ENCODE measurements at places on chromosomes 1 and 21.

- DNase-seq: no peak
Measured at GRCh38 chr1:2214541-2215241, 13.4 kb upstream of the SKI start.

GRCh38 chr1:210587566-210587965 is 258.9 kb downstream of the HHAT start:
- DNase-seq: no peak

DNA sequence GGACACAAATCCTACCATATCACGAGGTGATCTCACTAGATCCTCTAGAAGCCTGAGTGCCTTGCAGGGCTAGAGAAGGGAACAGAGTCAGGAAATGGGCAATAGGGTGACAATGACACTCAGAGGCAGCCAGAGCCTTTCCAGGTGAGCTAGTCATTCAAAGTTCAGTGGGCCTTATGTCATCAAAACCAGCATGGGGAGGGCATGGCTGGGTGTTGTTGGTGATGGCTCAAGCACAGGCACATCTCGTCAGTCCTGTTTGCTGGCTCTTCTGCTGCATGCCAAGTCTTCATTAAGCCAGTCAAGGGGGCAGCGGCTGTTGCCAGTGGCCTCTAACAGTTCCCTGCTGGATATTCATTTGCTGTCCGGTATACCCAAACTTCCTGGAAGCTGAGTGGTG is 99.6 kb upstream of the USP24 start:
- no peak for DNase-seq

- DNase-seq: no peak
Measured at GRCh38 chr1:41917076-41917475, 1.6 kb downstream of the HIVEP3 start.

Measured in activated CD4-positive, alpha-beta T cell treated with anti-CD3 and anti-CD28 coated beads for 24 hours (primary cell).